ENCODE measurements at places on chromosomes 3 and 15.

DNA sequence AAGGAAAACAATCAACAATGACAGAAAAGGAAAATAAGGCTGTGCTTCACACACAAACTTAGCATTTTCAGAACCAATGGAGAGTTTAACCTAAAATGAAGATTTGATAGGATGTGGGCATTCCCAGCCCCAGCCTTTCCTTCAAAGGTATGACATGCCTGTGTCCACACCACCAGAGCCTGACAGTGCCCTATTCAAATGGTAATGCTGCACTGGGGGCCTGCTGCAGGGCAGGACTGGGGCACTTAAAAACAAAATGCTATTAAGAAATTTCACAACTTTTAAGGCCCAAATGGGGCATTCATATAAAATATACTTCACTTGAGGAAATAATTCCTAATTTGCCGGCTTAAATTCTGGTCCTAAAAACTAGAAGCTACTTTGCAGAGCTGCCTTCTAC, 30.9 kb upstream of the TKT start:
- no peak for DNase-seq

DNA sequence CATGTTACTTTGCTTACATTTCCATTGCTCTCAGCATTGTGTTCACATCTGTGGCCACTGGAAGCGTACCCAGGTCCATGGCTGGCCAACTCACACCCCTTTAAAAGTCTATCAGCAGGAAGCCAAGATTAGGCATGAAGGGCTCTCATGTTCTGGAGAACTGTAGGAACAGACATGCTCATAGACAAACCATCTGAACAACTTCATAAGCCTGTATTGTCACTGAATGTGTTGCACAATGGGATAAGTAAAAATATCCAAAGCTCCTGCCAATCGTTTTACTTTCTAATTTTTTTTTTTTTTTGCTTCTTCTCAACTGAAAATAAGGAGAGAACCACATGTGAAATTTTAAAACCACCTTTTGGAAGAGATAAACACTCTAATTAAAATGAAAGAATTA, 6.4 kb downstream of the RPLP1 start:
- peak; percentile 18 for DNase-seq

- no peak for DNase-seq
Measured at GRCh38 chr15:42808913-42809312, 72.0 kb upstream of the CDAN1 start.

- no peak for DNase-seq
Measured at GRCh38 chr3:126147932-126148683, 32.3 kb downstream of the ALDH1L1 start.

DNA sequence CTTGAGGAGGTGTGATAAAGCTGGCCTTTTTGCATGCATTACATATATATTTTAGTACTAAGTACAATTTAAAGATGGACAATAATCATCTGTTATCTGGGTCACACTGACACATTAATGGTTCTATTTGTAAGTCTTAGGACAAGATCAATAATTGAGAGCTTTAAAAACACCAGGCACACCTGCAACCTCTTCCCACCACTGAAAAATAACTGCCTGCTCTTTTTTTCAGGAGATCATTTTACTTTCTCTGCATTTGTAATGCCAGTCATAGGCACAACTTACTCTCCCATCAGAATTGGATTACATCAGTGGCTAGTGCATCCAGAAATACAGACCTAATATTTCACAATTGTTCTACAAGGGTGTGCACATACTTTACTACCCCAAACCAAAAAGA, 149.8 kb downstream of the MECOM start:
- no peak for DNase-seq

DNA sequence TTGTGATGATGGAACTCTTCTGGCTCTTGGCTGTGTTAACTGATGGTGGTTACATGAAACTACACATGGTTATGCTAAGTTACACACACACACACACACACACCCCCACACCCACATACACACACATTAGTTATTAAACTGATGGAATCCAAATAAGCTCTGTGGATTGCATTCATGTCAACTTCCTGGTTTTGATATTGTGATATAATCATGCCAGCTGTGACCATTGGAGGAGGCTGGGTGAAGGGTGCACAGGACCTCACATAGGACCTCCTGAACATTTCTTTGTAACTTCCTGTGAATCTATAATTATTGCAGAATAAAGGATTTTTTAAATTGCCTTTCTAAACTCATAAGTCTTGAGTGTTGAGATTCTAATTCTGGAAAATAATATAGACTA, 58.9 kb upstream of the LIMD1 start:
- DNase-seq: no peak

- no peak for DNase-seq
Measured at GRCh38 chr15:99097441-99098410, 7.2 kb upstream of the SYNM start.

DNA sequence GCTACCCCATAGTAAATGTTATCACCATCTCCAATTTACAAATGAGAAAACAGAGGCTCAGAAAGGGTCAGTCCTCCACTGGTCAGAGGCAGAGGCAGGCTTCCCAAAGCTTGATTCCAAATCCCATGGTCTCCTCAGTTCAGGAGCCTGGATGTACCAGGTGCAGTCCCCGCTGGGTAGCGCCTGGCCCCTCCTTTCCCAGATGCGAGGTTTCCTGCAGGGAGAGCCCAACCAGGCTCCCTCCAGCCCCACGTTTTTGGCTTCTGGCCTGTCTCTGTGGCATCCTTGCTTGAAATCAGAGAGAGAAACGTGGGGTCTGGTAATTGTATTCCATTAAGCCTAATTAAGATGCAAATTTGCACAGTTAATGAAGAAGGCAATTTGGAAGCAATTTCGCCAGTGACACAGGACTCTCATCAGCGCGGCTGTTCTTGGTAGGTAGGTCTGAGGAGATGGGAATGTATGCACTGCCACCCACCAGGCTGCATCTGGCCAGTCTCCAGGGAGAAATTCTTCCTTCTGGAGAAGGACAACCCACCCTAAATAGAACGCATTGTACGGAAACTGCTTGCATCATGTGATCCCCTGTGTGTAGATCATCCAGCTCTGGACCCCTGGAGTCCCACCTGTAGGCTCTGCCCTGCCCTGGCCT, 50.5 kb downstream of the HRH1 start:
- no peak for DNase-seq

DNA sequence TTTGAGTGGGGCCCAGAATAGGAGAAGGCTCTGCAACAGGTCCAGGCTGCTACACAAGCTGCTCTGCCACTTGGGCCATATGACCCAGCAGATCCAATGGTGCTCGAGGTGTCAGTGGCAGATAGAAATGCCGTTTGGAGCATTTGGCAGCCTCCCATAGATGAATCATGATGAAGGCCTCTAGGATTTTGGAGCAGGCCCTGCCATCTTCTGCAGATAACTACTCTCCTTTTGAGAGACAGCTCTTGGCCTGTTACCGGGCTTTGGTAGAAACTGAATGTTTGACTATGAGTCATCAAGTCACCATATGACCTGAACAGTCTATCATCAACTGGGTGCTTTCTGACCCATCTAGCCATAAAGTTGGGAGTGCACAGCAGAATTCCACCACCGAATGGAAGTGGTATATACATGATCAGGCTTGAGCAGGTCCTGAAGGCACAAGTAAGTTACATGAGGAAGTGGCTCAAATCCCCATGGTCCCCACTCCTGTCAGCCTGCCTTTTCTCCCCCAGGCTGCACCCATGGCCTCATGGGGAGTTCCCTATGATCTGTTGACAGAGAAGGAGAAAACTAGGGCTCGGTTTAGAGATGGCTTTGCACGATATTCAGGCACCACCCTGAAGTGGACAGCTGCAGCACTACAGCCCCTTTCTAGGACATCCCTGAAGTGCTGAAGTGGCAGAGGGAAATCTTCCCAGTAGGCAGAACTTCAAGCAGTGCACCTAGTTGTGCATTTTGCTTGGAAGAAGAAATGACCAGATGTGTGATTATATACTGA, 971.4 kb downstream of the MCTP2 start:
- no peak for DNase-seq

- DNase-seq: no peak
Measured at GRCh38 chr3:168087539-168087938, 8.2 kb downstream of the GOLIM4 start.
